ENCODE measurements at places on chromosomes 3 and 15. TPM values are rescaled to one million over a fixed set of nuclear protein-coding genes. Genes with fewer than 3 reads are reported as not detected.

Gene MINDY2
- 31.2 TPM for total RNA-seq

Gene MAGI1
- total RNA-seq = 45.8 TPM

Gene GRK7
- 0.12 TPM for total RNA-seq

Gene EHHADH
- total RNA-seq = 12.0 TPM

Gene IDH2
- total RNA-seq = 43.1 TPM

Gene LAMB2
- total RNA-seq = 489 TPM

Gene DTX3L
- total RNA-seq = 67.5 TPM
